ENCODE measurements at places on chromosomes 16 and 17.

- DNase-seq: no peak
Measured at GRCh38 chr16:87487361-87487924, 5.4 kb downstream of the ZCCHC14 start.

DNA sequence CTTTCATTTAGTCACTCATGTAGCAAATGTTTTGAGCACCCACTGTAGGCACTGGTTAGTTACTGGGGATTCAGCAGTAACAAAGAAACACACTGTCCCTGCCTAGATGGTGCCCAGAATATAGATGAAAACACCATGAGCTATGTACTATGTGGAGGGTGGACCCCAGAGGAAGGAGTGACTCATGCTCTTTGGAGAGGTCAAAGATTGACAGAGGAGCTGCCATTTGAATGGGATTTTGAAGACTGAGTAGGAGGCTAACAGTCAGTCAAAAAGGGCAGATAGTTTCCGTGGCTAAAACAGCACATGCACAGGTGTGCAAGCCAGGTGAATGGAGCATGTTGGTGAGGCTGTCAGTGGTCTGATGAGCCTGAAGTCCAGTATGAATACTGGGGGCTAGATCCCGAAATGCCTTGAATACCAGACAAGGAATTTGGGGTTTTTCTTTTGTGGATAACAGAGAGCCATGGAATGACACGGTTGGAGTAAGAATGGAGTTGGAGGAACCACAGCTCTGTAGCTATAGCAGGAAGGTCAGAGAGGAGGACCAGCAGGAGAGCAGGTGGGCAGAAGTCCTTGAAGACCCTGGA is 6.1 kb downstream of the IL21R start:
- no peak for DNase-seq

- DNase-seq: no peak
Measured at GRCh38 chr16:6777624-6778023, 555.0 kb upstream of the RBFOX1 start.

DNA sequence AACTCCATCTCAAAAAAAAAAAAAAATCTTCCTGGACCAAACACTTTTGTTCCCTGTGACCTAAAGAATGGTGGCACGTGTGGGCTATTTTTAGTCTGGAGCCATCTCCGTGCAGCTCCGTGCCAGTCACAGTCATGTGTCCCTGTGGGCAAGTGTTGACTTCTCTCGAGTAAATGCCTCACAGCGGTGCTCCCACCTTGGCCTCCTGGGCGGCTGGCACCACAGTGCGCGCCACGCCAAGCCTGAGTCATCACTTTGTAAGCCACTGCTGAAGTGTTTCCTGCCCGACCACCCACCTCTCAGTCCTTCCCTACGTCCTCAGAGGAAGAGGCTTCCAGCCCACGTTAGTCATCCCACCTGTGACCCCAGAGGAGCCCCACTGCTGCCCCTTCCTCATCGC is 10.9 kb upstream of the HEXD start:
- peak; percentile 85 for DNase-seq

GRCh38 chr17:49971848-49972485 is 3.0 kb downstream of the DLX4 start:
- no peak for DNase-seq

DNA sequence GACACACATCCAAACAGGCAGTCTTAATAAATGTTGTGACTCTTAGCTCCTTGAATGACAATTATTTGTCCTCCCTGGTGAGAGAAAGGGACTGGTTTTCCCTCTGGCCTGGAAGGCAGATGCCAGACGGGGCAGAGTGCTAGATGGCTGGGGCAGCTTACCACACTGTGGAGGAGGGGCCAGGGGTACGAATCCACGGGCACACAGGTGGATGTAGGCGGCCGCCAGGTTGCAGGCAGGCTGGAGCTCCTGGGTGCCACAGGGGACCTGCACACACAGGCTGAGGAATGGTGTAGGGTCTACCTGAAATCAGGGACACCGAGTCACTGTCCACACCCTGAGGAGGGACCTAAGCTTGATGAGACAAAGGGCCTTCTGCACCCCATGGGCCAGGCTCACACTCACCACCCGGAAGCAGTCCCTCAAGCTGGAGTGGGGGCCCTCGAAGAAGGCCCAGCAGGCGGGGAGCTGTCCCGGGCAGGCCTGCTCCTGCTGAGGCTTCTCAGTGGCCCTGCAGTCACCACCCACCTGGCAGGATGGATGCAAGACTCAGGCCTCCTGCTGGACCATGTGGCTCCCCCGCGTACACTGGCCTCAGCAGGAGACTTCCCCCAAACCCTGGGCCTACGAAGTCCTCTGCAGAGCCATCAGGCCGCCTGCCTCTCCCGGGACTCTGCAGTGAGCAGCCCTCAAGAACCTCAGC is 38.4 kb downstream of the RMI2 start:
- DNase-seq: no peak

- no peak for DNase-seq
Measured at GRCh38 chr16:47465919-47466630, 4.9 kb downstream of the PHKB start.

DNA sequence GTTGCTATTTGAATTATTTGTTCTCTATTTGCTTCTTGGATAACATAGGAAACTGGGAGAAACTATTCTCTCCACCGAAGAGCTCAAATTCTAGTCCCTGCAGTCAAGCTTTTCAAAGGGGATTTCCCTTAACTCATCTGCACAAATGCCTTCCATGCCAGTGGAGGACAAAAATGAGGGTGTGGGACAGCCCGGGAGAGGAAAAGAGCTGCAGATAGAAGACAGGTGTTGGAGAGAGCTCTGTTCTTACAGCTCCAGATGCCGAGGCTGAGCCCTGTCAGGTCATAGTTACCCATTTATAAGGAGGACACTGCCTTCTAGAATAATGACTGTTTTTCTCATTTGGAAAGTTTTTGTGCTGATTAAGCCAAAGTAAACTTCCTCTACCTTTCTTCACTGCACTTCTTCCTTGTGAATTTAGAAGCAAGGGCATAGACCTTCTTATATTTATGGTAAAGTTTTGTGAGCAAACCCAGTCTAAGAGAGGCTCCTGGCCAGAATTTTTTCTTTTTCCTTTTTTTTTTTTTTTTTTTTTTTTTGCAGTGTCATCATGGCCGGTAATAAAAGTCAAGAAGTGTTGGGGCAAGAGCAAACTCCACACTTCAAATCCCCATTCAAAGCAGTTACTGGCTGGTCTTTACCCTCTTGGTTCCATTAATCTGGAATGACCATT is 177.2 kb downstream of the ABCC12 start:
- no peak for DNase-seq

DNA sequence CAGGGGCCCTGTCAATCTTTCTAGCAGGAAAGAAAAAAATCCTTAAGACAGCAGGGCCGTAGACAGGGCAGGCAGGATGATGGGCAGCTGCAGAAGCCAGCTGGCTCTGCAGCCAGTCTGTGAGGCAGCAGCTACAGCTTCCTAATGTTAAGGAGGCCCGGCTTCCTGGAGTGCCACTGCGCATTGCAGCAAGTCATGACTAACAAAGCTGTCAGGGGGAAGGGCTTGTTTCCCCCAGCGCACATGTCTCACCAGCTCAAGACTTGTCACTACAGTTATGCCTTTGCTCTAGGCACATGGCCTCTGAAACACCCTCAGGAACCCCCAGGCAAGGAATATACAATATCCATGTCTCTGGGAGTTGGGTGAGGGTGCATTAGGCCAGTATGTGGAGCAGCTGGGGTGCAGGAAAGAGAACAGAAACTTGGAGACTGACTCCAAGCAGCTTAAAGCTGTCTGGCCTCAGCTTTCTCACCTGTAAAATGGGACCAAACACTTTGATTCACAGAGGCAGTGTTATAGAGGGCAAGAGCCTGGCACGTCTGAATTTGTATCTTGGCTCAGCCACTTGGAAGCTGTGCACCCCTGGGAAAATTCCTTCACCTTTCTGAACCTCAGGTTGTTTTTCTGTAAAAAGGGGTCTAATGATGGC is 220.0 kb downstream of the HAPSTR1 start:
- DNase-seq: peak; percentile 9

DNA sequence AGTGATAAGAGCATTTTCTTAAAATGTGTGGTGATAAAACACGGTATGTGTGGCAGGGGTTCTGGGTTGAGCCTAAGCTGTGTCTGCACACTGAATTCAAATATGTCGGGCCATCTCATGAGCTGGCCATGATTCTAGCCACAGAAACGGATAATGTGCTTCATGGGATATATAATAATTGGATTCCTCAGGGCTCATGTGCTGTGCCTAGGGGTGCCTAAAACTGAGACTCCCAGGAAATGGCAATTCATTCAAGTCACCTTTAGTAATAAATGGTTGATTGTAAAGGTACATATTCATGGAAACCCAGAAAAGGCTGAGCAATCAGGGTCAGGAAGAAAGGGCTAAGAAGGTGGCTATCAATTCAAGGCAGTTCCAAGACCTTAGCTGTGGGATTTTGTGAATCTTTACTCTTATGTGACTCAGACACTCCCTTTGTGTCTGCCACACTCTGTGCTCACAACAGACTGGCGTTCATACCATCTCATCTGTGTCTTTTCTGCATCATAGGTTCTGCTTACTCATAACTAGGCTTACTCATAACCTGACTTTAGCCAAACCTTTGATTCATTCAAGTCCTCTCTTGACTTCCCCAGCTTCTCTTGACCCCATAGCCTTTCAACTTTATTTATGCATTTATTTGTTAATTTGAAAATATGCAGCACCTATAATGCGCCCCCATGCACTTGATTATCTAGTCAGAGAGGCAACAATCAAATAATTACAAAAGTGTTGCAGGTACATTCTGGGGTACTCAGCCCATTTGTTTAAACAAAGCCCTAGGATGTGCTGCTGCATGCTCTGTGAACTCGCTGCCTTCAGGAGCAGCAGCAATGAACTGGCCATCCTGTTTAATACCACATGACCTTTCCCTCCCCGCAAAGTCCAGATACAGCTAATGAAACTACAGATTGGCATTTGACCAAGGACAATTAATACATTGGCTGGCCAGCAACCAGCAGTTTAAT is 28.4 kb upstream of the MED13 start:
- peak; percentile 86 for DNase-seq

DNA sequence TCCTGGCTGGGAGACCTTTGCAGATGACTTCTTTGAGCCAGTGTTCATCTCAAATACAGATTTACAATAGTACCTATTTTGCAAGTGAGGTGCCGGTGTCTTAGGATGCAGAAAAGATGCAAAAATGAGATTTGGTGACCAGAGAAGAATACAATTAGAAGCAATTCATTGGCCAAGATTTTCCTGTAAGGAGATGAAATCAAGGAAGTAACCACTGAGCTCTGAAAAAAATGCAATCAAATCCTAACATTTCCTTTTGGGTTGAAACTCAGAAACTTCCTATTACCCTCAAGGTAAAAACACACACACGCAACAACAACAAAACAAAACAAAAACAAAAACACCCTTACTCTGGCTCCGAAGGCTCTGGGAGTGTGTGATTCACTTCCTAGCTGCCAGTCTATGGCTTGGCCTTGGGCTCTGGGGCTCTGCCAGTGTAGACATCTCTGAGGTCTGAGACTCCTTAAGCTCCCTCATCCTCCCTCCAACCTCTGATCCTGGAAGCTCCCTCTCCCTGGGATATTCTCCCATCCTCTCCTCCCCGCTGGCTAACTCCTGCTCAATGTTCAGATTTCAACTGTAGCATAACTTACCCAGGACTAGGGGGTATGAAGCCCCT is 16.8 kb upstream of the MT4 start:
- no peak for DNase-seq

GRCh38 chr16:46768809-46769208 is 20.7 kb upstream of the MYLK3 start:
- DNase-seq: no peak

DNA sequence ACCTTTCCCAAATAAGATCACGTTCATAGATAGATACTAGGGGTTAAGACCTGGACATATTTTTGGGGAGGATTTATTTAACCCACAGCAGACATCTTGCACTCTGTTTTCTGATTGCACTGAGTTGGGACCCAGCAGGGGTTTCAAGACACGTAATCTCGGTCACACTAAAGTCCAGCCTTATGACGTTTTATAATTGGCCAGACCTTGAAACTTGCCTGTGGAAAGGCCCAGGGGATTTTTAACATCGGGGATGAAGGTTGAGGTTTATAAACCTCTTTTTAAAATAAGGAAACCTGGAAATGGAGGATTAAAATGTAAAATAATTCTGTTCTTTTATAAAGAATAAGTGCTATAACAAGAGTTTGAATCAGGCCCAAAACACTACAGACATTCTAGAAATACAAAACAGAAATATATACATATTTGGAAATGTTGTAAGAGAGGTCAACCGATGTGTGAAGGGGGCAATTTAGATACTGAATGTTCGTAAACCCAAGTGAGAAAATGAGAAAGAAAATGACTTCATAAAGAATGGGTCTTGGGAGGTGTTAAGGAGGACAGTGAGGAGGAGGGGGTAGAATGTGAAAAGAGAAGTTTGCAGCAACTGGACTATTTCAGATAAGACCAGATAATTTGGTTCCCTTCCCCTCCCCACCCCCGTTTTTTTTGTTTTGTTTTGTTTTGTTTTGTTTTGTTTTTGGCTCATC is 61.1 kb upstream of the NOL11 start:
- no peak for DNase-seq

DNA sequence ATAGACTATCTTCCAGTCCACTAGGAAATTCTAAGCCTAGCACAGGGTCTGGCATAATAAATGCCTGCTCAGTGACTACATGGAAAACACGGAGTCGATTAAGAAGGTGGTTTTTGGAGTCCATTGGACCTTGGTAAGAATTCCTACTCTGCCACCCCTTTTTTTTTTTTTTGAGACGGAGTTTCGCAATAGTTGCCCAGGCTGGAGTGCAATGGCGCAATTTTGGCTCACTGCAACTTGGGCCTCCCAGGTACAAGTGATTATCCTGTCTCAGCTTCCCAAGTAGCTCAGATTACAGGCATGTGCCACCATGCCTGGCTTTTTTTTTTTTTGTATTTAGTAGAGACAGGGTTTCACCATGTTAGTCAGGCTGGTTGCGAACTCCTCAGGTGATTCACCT is 123.2 kb downstream of the HS3ST2 start:
- DNase-seq: no peak

- no peak for DNase-seq
Measured at GRCh38 chr17:43324205-43324893, 74.4 kb upstream of the ARL4D start.

DNA sequence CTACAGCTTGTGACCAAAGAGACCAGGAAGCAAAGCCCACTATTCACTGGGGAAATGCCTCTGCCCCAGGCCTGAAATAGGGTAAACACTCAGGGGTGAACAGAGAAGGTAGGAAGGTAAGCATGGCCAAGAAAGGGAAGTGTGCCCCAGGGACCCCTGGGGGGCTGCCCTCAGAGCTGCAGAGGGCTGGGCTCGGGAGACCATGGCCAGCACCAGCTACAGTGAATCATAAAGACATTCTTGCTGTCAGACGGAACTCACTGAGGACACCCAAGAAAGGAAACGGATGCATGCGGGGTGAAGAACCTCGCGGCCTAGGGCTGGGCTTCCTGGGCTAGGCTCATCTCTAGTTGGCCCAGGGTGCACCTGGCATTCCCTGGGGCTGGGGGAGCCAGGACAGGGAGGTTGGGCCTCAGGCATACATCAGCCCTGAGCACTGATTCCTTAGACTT is 9.6 kb downstream of the HIC1 start:
- DNase-seq: no peak

GRCh38 chr17:16878606-16879005 is 93.3 kb downstream of the TNFRSF13B start:
- no peak for DNase-seq

GRCh38 chr17:74779948-74780400 is 3.8 kb upstream of the NAT9 start:
- DNase-seq: no peak

- DNase-seq: no peak
Measured at GRCh38 chr16:67504031-67505021, 21.0 kb upstream of the AGRP start.
